ENCODE measurements at places on chromosomes 13 and 19.

DNA sequence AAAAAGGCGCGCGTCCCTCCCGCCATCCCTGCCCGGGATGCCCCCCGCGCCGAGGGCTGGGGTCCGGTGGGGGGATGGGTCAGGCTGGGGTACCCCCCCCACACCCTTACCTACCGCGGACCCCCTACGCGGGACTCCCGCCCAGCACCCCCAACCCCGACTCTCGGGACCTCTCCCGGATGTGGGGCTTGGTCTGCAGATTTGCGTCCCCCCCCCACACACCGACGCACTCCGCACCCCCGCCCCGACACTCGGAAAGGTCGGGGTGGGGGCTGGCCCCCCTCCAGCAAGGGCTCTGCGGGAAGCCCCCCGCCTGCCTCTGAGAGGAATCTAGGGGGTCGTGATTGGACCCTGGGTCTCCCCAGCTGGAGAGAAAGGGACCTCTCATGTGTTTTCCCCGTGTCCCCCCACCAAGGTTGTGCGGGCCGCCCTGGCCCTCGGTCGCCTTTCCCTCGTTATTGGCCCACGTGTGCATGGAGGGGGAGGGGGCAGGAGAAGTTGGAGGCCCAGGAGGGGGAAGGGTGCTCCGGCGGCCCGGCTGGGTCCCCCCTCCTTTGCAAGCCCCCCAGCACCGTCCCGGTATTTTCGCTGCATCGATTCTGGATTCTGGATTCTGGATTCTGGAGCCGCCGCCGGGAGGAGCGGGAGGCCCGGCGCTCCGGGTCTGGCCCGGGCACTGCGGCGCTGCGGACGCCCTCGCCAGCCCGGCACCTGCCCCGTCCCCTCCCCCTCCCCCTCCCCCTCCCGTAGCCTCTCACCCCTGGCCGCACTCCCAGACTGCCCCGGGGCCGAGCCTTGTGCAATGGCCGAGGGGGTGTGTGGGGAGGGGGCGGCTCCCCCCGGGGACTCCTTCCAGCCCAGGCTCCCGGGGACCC, 607 bp downstream of the NFIC start:
- DNase-seq = peak; percentile 33

DNA sequence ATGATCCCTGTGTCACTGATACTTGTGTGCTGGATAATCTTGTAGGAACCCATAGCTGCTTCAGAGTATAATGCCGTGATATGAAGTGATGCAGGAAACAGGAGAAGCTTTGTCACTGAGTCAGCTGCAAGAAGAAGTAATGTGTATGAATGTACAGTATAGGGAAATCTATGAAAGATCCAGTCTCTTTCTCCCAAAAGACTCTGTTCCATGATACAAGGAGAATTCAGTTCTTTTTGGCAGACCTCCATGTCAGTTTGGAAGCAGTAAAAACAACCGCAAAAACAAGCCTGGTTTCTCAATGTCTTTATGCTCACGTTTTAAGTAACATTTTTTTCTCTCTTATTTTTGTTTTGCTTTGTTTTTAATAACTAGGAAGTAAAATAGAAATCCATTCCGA, 33.9 kb downstream of the PCDH17 start:
- DNase-seq = no peak

- no peak for DNase-seq
Measured at GRCh38 chr13:109389456-109389855, 396.9 kb downstream of the IRS2 start.

- peak; percentile 40 for DNase-seq
Measured at GRCh38 chr19:43504426-43505185, at the start of gene PHLDB3. Gene PHLDB3 (minus strand): TSS chr19:43504746. CDS start chr19:43504118, 628 bp downstream.

GRCh38 chr19:28039677-28040381, 1173.1 kb downstream of the UQCRFS1 start:
- no peak for DNase-seq
